ENCODE measurements at places on chromosomes 11 and 22. TPM values are rescaled to one million over a fixed set of nuclear protein-coding genes. Genes with fewer than 3 reads are reported as not detected.
A peak's percentile ranks its signal among the peaks of the same experiment; 100 is the strongest.

DNA sequence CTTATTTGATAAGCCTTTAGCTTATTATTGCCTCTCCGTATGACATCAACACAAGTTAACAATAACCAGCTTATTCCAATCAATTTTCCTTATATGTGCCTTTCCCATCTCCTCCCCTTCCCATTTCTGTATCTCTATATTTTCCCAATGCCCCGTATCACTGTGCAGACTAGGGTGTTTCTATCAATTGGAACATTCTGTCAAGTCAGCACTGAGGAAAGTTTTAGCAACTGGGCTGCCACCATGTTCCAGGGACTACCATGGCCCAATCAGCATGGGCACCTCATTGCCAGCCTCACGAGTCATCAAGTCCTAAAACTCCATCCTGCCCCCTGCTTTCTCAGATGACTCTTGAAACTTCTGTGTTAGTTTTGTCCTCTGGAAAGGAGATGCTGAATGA lies 973.1 kb upstream of the CNTN5 start:
- H3K4me3 ChIP-seq: no peak overlapping the region
- no peaks in the 10 kb centered on the region for H3K27me3 ChIP-seq
- H3K4me1 ChIP-seq: no peaks in the 10 kb centered on the region
- no peak overlapping the region for H3K27ac ChIP-seq
- H3K36me3 ChIP-seq: no peaks in the 10 kb centered on the region

DNA sequence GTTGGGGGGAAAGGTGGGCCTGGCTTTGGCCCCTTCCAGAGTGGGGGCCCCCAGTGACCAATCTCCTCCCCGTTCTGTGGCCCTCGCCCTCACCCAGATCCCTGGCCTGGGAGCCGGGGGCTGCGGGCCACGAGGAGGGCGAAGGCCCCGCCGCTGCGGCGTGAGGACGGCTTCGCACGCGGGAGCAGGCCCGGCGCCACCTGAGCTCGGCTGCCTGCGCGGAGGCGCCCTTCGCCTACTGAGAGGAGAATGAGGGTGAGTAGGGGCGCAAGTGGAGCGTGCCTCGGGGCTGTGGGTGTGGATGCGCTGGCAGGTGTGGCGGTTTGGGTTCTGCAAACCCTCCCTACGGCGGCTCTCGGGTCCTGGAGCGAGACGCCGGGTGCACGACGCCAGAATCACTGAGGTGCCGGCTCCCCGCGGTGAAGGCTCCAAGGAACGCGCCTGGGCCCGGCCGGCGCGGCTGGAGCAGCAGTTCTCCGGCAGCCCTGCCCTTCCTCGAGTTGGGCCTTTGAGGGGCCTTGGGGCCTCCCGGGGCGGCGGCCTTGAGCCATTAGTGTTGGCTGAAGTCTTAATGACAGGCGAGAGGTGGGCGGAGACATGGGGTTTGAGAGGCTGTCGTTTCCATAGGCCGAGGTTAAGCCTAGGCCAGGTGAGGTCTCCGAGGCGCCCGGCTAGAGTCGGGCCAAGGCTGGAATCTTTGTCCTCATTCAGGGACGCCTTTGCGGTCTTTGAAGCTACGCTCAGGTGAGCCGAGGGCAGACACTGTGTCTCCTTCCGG lies 65.3 kb downstream of the CTTN start:
- DNase-seq: no peak
- no peaks in the 10 kb centered on the region for H3K27me3 ChIP-seq
- H3K4me3 ChIP-seq: no peak overlapping the region
- peaks cover 34% of the 10 kb centered on the region for H3K4me1 ChIP-seq
- no peak overlapping the region for H3K27ac ChIP-seq
- no peaks in the 10 kb centered on the region for H3K36me3 ChIP-seq

GRCh38 chr11:88104408-88104807 lies 70.8 kb downstream of the RAB38 start:
- H3K4me1 ChIP-seq: no peaks in the 10 kb centered on the region
- DNase-seq: no peak
- H3K27me3 ChIP-seq: no peaks in the 10 kb centered on the region
- H3K4me3 ChIP-seq: no peak overlapping the region
- H3K36me3 ChIP-seq: no peaks in the 10 kb centered on the region

- H3K27ac ChIP-seq: no peak overlapping the region
- H3K4me1 ChIP-seq: peaks cover 25% of the 10 kb centered on the region
- no peak overlapping the region for H3K4me3 ChIP-seq
- DNase-seq: no peak
- no peaks in the 10 kb centered on the region for H3K27me3 ChIP-seq
These were observed 750.7 kb downstream of the BRD1 start for GRCh38 chr22:49077036-49077393.

- no peaks in the 10 kb centered on the region for H3K27me3 ChIP-seq
- H3K36me3 ChIP-seq: peaks cover 4% of the 10 kb centered on the region
- H3K27ac ChIP-seq: no peak overlapping the region
These were observed 17.6 kb downstream of the MYH9 start for GRCh38 chr22:36369922-36370791.

- H3K27ac ChIP-seq: no peak overlapping the region
- no peak overlapping the region for H3K4me3 ChIP-seq
- no peak for DNase-seq
- H3K36me3 ChIP-seq: peaks cover 24% of the 10 kb centered on the region
These were observed 50.4 kb downstream of the TPCN2 start for GRCh38 chr11:69099180-69099579.

GRCh38 chr11:39462506-39462905 lies 1996.9 kb downstream of the LRRC4C start:
- no peaks in the 10 kb centered on the region for H3K4me1 ChIP-seq
- H3K27ac ChIP-seq: no peak overlapping the region
- no peaks in the 10 kb centered on the region for H3K27me3 ChIP-seq
- no peak overlapping the region for H3K4me3 ChIP-seq
- no peak for DNase-seq

- H3K4me1 ChIP-seq: peaks cover 95% of the 10 kb centered on the region
- no peaks in the 10 kb centered on the region for H3K27me3 ChIP-seq
- no peak for DNase-seq
These were observed 42.8 kb upstream of the TCF20 start for GRCh38 chr22:42313204-42313603.

DNA sequence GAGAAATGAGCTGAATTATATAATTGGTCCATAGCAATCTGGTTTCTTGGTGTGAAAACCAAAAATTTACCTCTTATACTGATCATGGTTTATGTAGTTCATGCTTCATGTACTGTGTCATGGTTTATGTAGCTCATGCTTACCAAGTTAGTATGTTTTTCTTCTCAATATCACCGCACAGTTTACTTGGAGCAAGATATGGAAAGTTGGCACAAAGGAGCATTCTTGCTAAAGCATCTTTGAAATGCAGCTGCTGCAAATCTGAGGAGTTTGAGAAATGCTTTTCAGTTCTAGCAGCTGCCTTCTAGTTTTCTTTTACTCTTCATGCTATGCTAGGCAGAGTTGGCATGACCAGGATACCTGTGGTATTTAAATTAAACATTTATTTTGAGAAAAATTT lies 4.5 kb downstream of the OR10G7 start:
- no peaks in the 10 kb centered on the region for H3K27me3 ChIP-seq
- H3K4me1 ChIP-seq: no peaks in the 10 kb centered on the region
- no peaks in the 10 kb centered on the region for H3K36me3 ChIP-seq
- DNase-seq: no peak

GRCh38 chr11:64000740-64001483 lies 14.7 kb downstream of the OTUB1 start:
- H3K27me3 ChIP-seq: peaks cover 15% of the 10 kb centered on the region
- H3K36me3 ChIP-seq: peaks cover 45% of the 10 kb centered on the region
- no peak overlapping the region for H3K4me3 ChIP-seq

- H3K36me3 ChIP-seq: no peaks in the 10 kb centered on the region
- H3K27me3 ChIP-seq: no peaks in the 10 kb centered on the region
- peaks cover 17% of the 10 kb centered on the region for H3K4me1 ChIP-seq
- DNase-seq: no peak
- H3K4me3 ChIP-seq: no peak overlapping the region
These were observed 99.2 kb downstream of the PTPRJ start for GRCh38 chr11:48079596-48079995.

- peaks cover 7% of the 10 kb centered on the region for H3K4me1 ChIP-seq
- H3K36me3 ChIP-seq: no peaks in the 10 kb centered on the region
- no peak overlapping the region for H3K27ac ChIP-seq
These were observed 106.4 kb downstream of the MIAT start for GRCh38 chr22:26763633-26764361.

DNA sequence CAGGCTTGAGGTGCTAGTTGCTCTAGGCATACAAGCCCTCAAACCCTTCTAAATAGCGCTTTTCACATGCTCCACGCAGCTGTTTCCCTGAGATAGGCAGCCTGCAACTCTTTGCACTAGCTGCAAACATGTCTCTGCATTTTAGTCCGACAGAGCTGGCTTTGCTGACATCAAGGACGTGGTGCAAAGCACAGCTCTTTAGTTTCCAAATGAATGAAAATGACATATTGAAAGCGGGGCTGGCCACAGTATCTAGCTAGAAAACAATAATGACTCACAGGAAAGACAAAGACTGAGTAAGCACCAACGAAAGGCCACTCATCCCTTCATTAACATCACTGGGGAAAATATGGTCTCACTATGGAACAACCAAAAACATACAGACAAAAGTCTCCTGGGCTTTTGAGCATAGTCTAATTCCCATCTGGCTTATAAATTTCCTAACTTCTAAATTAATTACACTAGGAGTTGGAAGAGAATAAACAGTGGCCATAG lies 15.3 kb upstream of the ZC3H12C start:
- DNase-seq: no peak
- no peak overlapping the region for H3K27ac ChIP-seq
- no peaks in the 10 kb centered on the region for H3K36me3 ChIP-seq
- H3K4me3 ChIP-seq: no peak overlapping the region
- no peaks in the 10 kb centered on the region for H3K27me3 ChIP-seq
- no peaks in the 10 kb centered on the region for H3K4me1 ChIP-seq

GRCh38 chr11:26478710-26479109 lies 93.4 kb downstream of the MUC15 start:
- H3K4me1 ChIP-seq: no peaks in the 10 kb centered on the region
- no peaks in the 10 kb centered on the region for H3K36me3 ChIP-seq
- no peak overlapping the region for H3K27ac ChIP-seq
- no peak for DNase-seq
- H3K4me3 ChIP-seq: no peak overlapping the region

GRCh38 chr11:105108247-105108646 lies 31.3 kb downstream of the CARD18 start:
- DNase-seq: no peak
- no peaks in the 10 kb centered on the region for H3K27me3 ChIP-seq
- H3K36me3 ChIP-seq: no peaks in the 10 kb centered on the region
- no peaks in the 10 kb centered on the region for H3K4me1 ChIP-seq
- H3K4me3 ChIP-seq: no peak overlapping the region
- H3K27ac ChIP-seq: no peak overlapping the region

DNA sequence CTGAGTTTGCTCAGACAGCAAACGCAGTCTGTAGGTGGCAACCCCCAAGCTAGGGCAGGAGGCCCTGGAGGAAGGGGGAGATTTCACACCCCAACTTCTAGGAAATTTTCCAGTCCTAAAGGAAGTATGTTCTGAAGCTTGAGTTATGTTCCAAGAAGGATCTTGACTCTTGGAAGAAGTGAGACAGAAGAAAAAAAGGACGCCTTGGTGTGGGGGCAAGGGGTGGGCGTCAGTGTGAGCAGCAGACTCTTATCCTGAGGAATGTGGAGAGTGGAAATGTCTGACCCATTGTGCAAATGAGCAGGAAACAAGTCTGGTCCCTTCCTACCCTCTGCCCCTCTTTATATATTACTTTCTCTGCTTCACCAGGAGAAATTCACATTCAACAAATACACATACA lies 368.5 kb upstream of the NARS2 start:
- H3K4me1 ChIP-seq: peaks cover 20% of the 10 kb centered on the region
- no peak overlapping the region for H3K4me3 ChIP-seq
- H3K27ac ChIP-seq: no peak overlapping the region
- no peaks in the 10 kb centered on the region for H3K36me3 ChIP-seq
- no peaks in the 10 kb centered on the region for H3K27me3 ChIP-seq
- DNase-seq: no peak

- no peak overlapping the region for H3K4me3 ChIP-seq
- no peak overlapping the region for H3K27ac ChIP-seq
- peak; percentile 67 for DNase-seq
These were observed 102.6 kb upstream of the SPON1 start for GRCh38 chr11:13859892-13860291.

- no peak overlapping the region for H3K4me3 ChIP-seq
- no peak overlapping the region for H3K27ac ChIP-seq
- peaks cover 15% of the 10 kb centered on the region for H3K4me1 ChIP-seq
- no peaks in the 10 kb centered on the region for H3K27me3 ChIP-seq
These were observed 441.8 kb downstream of the TBC1D22A start for GRCh38 chr22:47204002-47204979.

The HSPB2 gene
- 3.0 TPM for total RNA-seq
